ENCODE measurements at places on chromosomes 7 and 10.

- H3K4me1 ChIP-seq = no peaks in the 10 kb centered on the region
- H3K27ac ChIP-seq = no peak overlapping the region
- peaks cover 4% of the 10 kb centered on the region for H3K36me3 ChIP-seq
- no peak overlapping the region for H3K4me3 ChIP-seq
Observed at GRCh38 chr10:24616536-24616935, 107.2 kb downstream of the ARHGAP21 start.

GRCh38 chr10:100333661-100334440 lies 3.8 kb upstream of the PKD2L1 start:
- H3K27me3 ChIP-seq = peaks cover 29% of the 10 kb centered on the region
- H3K36me3 ChIP-seq = no peaks in the 10 kb centered on the region
- no peak for DNase-seq
- H3K27ac ChIP-seq = no peak overlapping the region
- H3K4me3 ChIP-seq = no peak overlapping the region

DNA sequence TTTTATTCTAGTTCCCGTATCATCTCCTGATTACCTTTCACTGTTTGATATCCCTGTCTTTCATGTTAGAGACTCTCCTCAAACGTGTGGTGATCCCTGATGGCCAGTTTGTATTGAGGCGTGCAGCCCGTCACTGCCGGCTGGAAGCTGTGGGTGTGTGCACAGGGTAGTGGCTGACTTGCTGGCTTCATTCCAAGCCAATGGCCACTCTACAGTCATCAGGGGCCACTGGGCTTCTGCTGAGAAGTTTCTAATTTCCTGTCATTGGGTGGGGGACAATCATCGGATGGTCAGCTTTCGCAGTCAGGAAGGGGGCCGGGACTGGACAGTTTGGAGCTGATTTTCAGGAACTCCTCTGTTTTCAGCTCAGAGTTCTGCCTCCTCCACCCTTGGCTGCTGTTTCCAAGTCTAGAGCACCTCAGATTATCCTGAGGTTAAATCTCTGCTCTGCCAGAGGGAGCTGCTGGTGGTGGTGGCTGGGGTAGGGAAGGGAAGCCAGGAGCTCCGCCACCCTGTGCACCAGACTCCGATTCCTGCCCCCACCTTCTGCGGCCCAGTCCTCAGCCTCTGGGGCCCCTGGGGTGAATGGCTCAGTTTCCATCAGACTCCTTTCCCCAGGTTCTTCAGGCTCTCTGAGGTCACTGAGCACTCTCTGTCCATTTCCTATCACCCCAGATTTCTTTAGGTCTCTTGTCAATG lies 34.9 kb downstream of the BAIAP2L1 start:
- peak; percentile 16 for DNase-seq
- H3K4me3 ChIP-seq = no peak overlapping the region
- no peak overlapping the region for H3K27ac ChIP-seq
- H3K36me3 ChIP-seq = no peaks in the 10 kb centered on the region
- no peaks in the 10 kb centered on the region for H3K4me1 ChIP-seq

- peak; percentile 83 for DNase-seq
- peaks cover 18% of the 10 kb centered on the region for H3K4me1 ChIP-seq
Observed at GRCh38 chr7:36045326-36045725, 107.7 kb upstream of the EEPD1 start.

GRCh38 chr10:48254750-48255512 lies 19.6 kb downstream of the FRMPD2 start:
- no peak for DNase-seq
- H3K27me3 ChIP-seq = no peaks in the 10 kb centered on the region
- no peak overlapping the region for H3K27ac ChIP-seq
- H3K4me1 ChIP-seq = no peaks in the 10 kb centered on the region
- no peaks in the 10 kb centered on the region for H3K36me3 ChIP-seq

DNA sequence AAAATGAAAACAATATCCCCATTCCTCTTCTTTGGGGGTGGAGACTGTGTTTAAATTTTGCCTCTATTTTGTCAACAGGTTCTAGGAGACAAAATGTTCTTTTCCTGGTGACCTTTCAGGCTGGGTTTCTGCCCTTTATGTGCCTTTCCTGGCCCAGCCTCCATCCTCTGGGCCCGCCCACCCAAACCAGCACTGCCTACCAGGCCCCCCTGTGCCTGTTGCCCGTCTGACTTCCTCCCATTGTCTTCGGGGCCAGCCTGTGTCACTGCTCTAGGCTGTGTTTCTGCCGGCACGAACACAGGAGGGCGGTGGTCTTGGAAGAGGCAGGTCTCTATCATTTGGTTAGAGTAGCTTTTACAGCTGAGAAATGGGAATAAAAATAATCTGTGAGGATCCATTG lies 13.9 kb downstream of the TSPAN14 start:
- H3K4me3 ChIP-seq = no peak overlapping the region
- H3K27me3 ChIP-seq = no peaks in the 10 kb centered on the region
- no peak overlapping the region for H3K27ac ChIP-seq
- DNase-seq = no peak

GRCh38 chr7:6162650-6163366 lies 109.6 kb downstream of the CYTH3 start:
- peak overlapping the region; percentile 40 for H3K27ac ChIP-seq
- H3K4me3 ChIP-seq = no peak overlapping the region
- DNase-seq = no peak
- peaks cover 24% of the 10 kb centered on the region for H3K36me3 ChIP-seq

GRCh38 chr10:79137826-79138225 lies 69.1 kb downstream of the ZMIZ1 start:
- H3K27me3 ChIP-seq = no peaks in the 10 kb centered on the region
- no peak overlapping the region for H3K4me3 ChIP-seq
- peaks cover 55% of the 10 kb centered on the region for H3K4me1 ChIP-seq
- peak; percentile 77 for DNase-seq
- H3K36me3 ChIP-seq = peaks cover 24% of the 10 kb centered on the region

GRCh38 chr7:30412782-30413504 lies 65.6 kb downstream of the NOD1 start:
- no peaks in the 10 kb centered on the region for H3K4me1 ChIP-seq
- peak; percentile 78 for DNase-seq
- H3K27ac ChIP-seq = no peak overlapping the region
- H3K36me3 ChIP-seq = no peaks in the 10 kb centered on the region
- no peak overlapping the region for H3K4me3 ChIP-seq
- H3K27me3 ChIP-seq = no peaks in the 10 kb centered on the region

DNA sequence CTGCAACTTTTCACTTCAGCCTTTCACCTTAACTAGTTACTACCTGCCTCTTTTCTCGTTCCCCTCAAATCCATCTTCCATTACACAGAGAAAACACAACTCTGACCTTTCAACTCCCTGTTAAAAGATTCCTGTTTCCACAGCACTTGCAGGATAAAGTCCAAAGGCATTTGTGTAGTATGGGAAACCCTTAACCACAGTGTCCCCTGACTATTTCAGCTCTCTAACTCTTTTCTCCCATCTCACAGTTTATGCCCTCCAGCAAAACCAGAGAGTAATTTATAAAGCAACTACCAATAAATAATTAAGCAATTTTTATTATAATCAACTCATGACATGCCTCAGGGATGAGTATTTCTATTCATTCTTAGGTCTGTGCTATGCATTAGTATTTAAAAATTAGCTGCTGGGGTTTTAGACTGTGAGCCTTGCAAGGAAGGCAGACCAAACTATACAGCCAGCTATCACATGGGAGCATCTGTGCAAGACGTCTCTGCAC lies 51.0 kb downstream of the COL1A2 start:
- no peaks in the 10 kb centered on the region for H3K36me3 ChIP-seq
- no peak for DNase-seq
- H3K27ac ChIP-seq = no peak overlapping the region
- H3K4me1 ChIP-seq = no peaks in the 10 kb centered on the region
- H3K4me3 ChIP-seq = no peak overlapping the region
- no peaks in the 10 kb centered on the region for H3K27me3 ChIP-seq

GRCh38 chr7:116231949-116232348 lies 21.6 kb downstream of the TES start:
- peak; percentile 81 for DNase-seq
- no peak overlapping the region for H3K4me3 ChIP-seq
- H3K27ac ChIP-seq = peak overlapping the region; percentile 25

DNA sequence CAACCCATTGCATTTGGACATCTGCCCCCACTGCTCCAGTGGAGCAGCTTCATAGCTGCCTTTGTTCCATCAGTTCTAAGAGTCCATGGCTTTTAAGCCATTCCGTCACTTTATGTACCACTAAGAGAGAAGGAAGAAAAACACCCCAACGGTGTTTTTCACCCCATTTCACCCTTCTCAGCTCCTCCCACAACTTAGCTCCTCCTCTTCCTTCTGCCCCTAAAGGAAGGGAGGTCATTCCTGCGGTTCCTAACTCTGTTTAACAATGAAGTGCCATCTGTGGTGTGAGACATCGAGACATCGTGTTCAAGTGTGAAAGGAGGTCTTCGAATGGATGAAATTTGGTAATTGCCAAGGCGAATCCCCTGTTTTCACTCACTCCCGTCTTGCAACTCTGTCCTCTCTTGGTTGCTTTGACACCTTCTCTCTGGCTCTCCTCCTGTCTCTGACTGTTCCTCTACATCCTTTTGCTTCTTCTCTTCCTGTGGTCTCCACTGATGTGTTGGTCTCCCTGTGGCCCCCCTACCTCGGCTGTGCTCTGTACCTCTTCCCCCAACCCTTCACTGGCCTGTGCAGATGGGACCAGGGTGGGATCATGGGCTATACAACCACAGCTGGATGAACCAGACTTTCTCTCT lies 23.0 kb downstream of the SMKR1 start:
- peaks cover 11% of the 10 kb centered on the region for H3K27me3 ChIP-seq
- no peaks in the 10 kb centered on the region for H3K4me1 ChIP-seq
- H3K36me3 ChIP-seq = no peaks in the 10 kb centered on the region
- H3K4me3 ChIP-seq = no peak overlapping the region

- H3K4me3 ChIP-seq = no peak overlapping the region
- no peaks in the 10 kb centered on the region for H3K4me1 ChIP-seq
- no peaks in the 10 kb centered on the region for H3K36me3 ChIP-seq
- no peak for DNase-seq
- no peaks in the 10 kb centered on the region for H3K27me3 ChIP-seq
Observed at GRCh38 chr7:138354066-138354465, 106.0 kb upstream of the TRIM24 start.

DNA sequence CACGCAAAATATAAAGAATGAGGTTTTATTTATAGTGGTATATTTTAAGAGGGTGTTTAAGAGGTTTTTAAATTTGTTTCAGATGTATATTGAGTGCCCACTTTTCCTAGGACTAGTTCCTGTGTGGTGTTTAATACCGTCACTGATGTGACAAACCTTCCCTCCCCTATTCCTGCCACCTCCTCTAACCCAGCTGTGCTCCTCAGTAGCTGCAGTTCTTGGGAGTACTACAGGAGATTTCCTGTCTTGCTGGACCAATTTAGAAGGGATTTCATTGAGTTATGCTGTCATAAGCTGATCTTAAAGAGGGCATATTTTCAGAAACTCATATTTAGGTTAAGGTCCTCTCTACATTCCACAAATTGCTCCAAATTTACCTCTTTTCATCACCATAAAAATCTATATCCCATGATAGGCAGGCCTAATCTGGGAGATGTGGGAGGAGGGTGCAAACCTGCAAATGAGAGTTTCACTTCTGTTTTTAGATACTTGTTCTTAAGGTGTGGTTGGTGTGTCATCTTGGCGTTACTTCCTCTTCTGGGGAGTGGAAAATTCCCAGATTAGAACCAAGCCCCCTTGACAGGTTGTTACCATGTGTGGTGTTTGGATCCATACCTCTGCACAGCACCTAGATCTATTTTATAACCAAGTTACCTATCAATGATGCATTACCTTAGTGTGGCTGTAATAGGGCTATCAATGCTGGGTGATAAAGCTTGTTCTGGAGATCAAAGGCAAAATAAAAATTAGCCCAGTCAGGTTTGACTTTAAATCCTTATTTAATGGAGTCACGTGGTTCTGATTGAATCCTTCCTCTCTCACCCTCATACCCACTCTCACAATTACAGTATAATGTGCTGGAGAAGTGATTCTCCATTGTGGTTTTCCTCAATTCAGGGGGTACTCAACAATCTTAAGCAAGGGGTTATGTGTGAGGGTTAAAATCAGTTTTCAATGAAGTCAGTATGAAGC lies 141.1 kb downstream of the CDK14 start:
- no peaks in the 10 kb centered on the region for H3K36me3 ChIP-seq
- H3K4me3 ChIP-seq = no peak overlapping the region
- no peaks in the 10 kb centered on the region for H3K27me3 ChIP-seq
- DNase-seq = no peak
- H3K27ac ChIP-seq = no peak overlapping the region

- no peak overlapping the region for H3K4me3 ChIP-seq
- H3K36me3 ChIP-seq = no peaks in the 10 kb centered on the region
- peaks cover 4% of the 10 kb centered on the region for H3K27me3 ChIP-seq
Observed at GRCh38 chr7:4964506-4964905, 5.5 kb upstream of the MMD2 start.

- no peak for DNase-seq
- H3K4me1 ChIP-seq = no peaks in the 10 kb centered on the region
- no peak overlapping the region for H3K27ac ChIP-seq
- no peaks in the 10 kb centered on the region for H3K27me3 ChIP-seq
- H3K36me3 ChIP-seq = no peaks in the 10 kb centered on the region
Observed at GRCh38 chr10:124288928-124289850, 129.5 kb downstream of the OAT start.

GRCh38 chr10:93459466-93459865 lies 22.7 kb downstream of the MYOF start:
- peaks cover 50% of the 10 kb centered on the region for H3K4me1 ChIP-seq
- no peaks in the 10 kb centered on the region for H3K27me3 ChIP-seq
- H3K4me3 ChIP-seq = no peak overlapping the region
- H3K36me3 ChIP-seq = peaks cover 7% of the 10 kb centered on the region

DNA sequence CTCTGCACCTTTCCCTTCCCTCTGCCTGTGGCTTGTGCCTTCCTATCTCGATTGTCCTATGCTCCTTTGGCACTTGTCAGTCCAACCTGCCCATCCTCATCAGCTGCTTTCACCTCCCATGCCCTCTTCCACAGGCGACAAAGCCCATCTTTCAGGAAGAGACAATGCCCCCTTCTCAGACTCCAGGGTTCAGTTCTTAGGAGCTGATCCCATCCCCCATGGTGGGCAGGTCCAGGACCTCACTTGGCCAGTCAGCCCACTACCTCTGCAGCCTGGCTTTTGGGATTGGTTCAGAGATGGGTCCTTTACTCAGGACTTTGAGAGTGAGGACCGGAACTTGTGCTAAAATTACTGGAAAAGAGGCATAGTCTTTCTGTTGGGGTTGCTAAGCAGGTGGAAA lies 74.0 kb upstream of the NANOS1 start:
- peaks cover 4% of the 10 kb centered on the region for H3K4me1 ChIP-seq
- no peak overlapping the region for H3K27ac ChIP-seq
- H3K4me3 ChIP-seq = no peak overlapping the region
- H3K36me3 ChIP-seq = no peaks in the 10 kb centered on the region

DNA sequence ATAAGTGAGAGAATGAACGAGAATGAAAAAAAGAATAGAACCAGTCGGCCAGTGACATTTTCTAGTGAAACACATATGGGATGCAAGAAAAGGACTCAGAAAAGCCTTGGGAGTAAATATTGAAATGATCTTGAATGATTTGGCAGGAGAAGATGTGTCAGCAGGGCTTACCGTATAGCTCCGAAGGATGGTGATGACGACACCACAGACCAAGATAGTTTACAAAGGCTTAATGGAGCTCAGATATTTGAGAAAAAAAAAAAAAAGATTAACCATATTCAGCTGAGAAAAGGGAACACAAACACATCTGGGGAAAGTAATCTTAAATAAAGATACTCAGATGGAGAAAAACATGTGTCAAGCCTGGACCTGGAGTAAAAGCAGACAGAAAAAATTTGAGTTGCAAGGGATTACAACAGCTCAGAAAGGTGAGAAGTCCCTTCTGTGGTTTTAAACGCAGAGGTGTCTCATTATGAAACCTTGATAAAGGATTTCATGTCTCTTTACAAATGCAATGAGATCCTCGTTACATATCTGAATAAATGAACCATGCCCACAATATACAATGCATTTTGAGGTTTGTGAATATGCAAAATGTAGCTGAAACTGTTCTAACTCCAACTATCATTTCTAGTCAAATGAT lies 36.0 kb downstream of the DNAJB9 start:
- peaks cover 2% of the 10 kb centered on the region for H3K27me3 ChIP-seq
- no peak overlapping the region for H3K27ac ChIP-seq
- no peak overlapping the region for H3K4me3 ChIP-seq
- DNase-seq = no peak
- H3K36me3 ChIP-seq = no peaks in the 10 kb centered on the region

All from fibroblast of lung (primary cell).